Nephron progenitor cell (in vitro differentiated cells): ENCODE measurements at places on chromosomes 1 and 21.

DNA sequence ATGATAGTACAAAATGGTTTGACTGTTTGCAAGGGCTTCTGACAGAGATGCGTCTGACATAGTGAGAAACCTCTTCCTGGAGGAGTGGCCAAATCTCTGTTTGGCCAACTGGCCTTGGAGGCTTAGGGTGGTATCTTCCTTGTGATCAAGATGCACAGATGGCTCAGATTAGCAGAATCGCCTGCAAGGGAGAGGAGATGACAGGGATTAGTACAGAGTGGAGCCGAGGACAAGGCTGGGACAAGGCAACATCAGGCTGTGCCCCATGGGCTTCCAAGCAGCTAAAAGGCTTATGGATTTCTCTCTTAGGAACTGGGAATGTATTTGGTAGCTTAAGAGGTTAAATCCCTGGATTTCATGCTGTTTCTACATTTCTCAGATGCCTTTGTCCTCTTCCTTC is 379.1 kb downstream of the SIPA1L2 start:
- DNase-seq: no peak

- no peak for DNase-seq
Observed at GRCh38 chr1:10935246-10935645, 77.2 kb upstream of the TARDBP start.

GRCh38 chr1:235781807-235782206 is 84.9 kb downstream of the LYST start:
- no peak for DNase-seq

DNA sequence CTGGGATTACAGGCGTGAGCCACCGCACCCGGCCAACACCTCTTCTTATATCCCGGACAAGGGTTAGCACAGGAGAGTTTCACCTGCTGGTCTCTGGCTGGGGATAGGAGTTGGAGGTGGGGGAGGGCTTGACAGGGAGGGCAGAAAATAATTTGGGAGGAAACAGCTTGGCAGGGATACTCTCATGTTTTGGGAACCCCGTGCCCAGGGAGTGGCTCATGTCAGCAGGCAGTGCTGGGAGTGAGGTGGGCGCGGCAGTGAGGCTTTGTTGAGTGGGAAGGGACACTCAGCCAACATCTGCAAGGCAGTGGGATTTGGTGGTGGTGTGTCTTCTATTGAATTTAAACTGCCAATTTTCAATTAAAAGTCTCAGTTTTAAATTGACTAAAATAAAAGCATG is 1.1 kb upstream of the THEM5 start:
- DNase-seq: no peak

- no peak for DNase-seq
Observed at GRCh38 chr1:109499661-109500536, 6.0 kb downstream of the CYB561D1 start.

GRCh38 chr1:194658090-194658439 is 1471.7 kb upstream of the B3GALT2 start:
- DNase-seq: no peak

DNA sequence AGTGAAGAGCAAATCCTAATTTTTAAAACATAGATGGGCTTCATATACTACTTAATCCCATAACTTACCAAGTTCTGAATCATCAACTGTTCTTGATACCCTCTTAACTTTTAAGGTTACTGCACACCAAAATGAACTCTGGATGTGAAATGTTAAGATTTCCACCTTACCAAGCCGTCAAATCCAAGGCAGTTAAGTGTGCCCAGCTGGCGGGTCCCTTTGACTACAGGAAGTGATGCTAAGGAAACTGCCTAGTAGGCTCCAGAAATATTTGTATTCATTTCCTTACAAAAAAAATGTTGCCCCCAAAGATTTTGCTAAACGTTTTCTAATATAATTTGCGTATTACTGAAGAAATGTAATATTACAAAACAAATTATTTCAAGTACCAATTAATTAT is 10.7 kb downstream of the NRIP1 start:
- DNase-seq: no peak

GRCh38 chr1:109873278-109874175 is 37.1 kb upstream of the CSF1 start:
- no peak for DNase-seq

DNA sequence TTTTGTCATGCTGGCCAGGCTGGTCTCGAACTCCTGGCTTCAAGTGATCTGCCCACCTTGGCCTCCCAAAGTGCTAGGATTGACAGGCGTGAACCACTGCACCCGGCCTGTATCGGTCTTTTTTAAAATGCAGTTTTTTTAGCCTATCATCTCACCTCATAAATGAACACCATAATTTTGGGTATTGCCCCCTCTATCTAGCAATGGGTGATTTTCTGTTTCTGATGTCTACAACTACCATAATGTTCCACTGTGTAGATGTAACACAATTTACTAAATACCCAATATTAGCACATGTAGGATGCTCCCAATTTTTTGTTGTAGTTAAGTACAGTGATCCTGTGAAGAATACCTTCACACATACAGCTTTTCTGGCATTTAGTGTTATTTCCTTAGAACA is 2.0 kb upstream of the CAMTA1 start:
- no peak for DNase-seq

DNA sequence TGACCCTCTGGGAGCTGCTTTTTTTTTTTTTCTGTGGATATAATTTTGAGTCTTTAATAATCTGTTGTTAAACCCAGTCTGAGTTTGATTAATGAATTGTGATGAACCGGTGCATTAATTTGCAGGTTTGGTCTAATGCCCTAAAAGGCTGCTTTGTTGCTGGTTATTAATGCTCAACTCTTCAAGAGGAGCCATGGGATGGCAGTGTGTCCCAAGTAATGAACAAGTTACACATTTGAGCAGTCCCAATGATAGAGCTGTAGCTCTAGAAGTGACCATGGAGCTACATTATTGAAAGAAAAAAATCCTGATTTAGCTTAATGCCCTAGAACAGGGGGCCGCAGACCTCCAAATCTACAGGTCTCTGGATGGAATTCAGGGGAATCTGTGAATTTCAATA is 53.1 kb downstream of the RWDD3 start:
- DNase-seq: no peak

DNA sequence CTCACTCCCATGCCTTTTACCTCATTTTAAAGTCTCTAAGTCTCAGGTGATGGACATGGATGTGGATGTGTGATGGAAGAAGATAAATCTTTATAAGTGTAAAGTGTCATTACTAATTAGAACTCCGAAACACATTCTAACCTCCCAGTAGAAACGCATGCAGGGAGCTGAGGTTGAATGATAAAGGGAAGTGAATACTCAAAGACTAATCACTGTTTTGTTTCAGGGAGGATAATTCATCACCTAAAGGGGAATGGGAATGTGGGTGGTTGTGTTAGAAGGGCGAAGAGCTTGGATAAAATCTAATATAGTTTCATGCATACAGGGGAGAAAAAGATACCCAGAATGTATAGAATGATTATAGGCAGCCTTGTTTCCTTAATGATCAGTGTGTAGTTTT is 12.5 kb downstream of the NCAM2 start:
- DNase-seq: no peak

- DNase-seq: no peak
Observed at GRCh38 chr1:33867684-33868083, 3.8 kb downstream of the HMGB4 start.

- no peak for DNase-seq
Observed at GRCh38 chr1:15650433-15650832, 33.2 kb downstream of the DDI2 start.

- no peak for DNase-seq
Observed at GRCh38 chr1:64488862-64489261, 18.9 kb downstream of the CACHD1 start.

GRCh38 chr1:21926814-21927532 is 10.1 kb downstream of the HSPG2 start:
- no peak for DNase-seq

DNA sequence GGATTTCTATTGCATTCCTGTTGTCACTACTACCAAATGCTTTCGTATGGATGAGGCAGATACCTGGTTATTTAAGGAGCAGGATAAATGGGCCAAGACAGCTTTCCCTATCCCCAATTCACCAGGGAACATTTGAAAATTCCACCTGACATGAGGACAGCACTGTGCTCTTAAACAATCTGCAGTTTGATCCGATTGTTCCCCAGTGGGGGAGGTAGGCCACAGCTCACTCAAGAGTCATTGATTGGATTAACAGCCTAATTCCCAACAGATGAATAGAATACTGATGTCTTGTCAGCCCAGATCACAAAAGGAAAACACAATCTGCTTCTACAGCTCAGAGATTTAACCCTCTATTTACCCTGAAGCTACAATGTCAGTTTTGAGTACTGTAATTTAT is 123.9 kb downstream of the LHX4 start:
- DNase-seq: no peak
